ENCODE measurements at places on chromosomes 7 and 10.

DNA sequence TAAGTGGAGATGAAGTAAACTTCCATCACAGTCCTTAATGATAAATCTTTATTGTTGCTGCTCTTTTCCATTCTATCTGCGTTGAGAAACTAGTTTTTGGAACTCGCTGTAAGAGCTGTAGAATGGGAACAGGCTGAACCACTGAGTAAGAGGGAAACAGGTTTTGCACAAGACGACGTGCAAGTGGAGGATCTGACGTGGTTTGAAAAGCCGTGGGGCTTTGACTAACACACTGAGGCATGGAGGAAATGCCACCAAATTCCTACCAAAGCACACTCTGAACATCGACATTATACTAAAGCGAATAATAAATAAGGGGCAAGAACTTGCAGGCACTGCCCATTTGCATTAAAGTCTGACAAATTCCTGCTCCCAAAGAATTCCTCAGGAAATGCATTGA is 160.6 kb downstream of the KLF6 start:
- peak; percentile 43 for DNase-seq

DNA sequence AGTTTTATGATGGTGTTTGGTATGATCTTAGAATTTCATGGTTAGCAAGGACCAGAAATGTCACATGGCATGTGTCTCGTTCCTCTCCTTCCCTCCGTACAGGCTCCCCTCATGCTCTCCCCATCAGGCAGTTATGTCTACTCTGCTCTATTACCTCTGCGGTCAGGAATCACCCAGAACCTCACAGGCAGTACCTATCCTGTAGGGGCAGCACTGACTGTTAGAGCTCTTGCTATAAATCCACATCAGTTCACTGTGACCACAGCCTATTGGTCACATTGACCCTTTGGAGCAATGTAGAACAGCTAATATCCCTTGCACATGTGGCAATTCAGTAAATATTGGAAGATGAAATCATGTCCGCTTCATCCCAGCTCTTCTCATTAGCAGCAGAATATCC is 151.8 kb downstream of the WNT2 start:
- no peak for DNase-seq

- no peak for DNase-seq
Measured at GRCh38 chr7:113143486-113144257, 25.3 kb upstream of the SMIM30 start.

DNA sequence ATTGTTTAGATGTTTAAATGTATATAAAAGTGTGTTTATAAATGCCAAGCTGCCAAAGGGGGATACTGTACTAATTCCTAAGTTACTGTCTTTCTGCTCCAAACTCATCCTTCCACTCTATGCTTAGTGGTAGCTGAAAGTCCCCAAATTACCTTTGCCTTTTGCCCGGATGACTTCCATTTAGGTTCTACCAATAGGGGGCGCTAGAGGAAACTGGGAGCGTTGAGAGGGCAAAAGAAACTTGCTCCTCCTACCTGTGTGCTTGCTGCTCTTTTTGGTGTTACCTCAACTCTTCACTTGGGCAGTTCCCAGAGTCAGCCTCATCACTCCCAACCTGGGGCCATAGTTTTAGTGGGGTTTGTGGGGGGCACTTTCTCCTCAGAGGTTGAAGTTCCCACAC is 5.9 kb upstream of the OR2A25 start:
- no peak for DNase-seq

DNA sequence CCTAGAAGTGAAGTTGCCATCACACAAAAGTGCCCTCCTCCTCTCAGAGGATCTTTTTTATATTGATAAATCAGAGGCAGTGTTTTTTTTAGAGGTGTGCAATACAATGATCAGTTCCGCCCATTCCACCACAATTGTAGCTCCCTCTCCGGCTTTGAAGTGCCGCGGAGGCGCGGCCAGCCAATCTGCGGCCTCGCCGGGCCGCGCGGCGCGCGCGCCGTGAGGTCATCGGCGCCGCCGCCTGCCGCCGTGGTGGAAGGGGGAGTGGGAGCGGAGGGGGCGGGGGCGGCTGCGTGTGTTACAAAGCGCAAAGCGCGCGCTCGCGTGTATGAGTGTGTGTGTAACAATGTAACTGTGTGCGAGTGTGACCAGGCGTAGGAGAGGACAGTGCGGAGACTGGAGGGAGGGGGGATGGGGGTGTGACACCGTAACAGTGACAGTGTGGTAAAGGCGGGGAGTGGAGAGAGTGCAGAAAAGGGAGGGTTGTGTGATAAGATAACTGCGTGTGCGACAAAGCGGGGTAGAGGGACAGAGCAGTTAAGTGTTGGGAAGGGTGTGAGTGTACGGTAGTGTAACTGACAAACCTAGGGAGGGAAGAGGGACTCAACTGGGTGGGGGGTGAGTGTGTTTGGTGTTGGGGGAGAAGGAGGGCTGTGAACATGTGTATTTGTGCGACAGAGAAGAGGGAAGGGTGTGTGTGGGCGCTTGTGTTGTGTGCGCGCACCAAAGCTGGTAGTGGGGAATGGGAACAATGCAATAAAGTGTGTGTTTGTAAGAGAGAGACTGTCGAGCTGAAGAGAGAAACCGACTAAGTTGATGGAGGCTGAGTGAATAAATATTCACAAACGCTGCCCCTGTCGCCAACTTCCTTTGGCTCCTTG is at the start of gene SP8:
Gene SP8, minus strand, starts transcription at position 108 of the 881 bp plus-strand sequence. Its CDS starts 88 bp downstream, at position 20.
- DNase-seq, result peak; percentile 64

GRCh38 chr10:86392723-86393094 is 26.1 kb upstream of the GRID1 start:
- no peak for DNase-seq

GRCh38 chr10:101858723-101859500 is 15.3 kb upstream of the KCNIP2 start:
- no peak for DNase-seq

DNA sequence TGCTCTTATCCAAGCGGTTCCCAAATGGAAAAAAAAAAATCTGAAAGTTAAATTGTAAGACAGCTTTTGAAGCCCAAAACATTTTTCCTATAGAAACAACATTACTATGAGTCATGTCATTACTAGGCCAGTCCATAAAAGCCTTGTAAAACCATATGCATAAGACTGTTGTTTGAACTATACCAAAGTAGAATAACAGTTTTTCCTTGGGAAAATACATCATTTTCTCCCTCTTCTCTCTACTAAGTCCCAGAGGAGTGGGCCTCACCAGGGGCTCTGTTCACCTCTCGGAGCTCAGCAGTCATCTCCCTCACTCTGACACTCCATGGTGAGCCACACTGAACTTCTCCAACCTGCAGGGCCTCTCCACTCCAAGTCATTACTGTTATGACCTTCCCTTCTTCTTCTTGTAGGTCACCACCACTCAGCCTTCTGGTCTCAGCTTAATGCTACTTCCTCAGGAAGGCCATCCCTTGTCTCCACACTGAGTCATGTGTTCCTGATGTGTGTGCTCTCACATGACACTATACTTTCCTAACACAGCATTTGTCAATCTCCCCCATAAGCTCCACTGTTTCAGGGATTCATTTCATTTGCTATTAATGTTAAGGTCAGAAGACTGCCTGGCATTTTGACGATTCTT is 32.5 kb downstream of the ZNF438 start:
- peak; percentile 28 for DNase-seq

- DNase-seq, result peak; percentile 89
Measured at GRCh38 chr7:101856473-101857357, 39.3 kb downstream of the CUX1 start.

DNA sequence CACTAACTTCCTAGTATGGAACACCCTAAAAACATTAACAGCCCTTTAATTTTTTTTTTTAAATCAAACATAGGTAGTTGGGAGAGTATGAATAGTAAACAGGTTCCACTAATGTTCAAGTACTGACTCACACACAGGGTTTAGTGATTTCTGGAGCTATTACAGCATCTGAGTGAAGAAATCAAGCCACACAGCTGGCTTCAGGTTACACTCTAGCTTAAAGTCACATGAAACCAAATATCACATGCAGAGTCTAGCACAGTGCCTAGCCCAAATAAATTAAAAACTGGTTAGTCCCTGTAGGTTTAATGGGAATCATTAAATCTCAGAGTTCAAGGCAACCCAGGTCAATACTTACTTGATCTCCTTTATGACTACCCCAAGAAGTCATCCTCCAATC is 11.6 kb downstream of the PANK1 start:
- no peak for DNase-seq

DNA sequence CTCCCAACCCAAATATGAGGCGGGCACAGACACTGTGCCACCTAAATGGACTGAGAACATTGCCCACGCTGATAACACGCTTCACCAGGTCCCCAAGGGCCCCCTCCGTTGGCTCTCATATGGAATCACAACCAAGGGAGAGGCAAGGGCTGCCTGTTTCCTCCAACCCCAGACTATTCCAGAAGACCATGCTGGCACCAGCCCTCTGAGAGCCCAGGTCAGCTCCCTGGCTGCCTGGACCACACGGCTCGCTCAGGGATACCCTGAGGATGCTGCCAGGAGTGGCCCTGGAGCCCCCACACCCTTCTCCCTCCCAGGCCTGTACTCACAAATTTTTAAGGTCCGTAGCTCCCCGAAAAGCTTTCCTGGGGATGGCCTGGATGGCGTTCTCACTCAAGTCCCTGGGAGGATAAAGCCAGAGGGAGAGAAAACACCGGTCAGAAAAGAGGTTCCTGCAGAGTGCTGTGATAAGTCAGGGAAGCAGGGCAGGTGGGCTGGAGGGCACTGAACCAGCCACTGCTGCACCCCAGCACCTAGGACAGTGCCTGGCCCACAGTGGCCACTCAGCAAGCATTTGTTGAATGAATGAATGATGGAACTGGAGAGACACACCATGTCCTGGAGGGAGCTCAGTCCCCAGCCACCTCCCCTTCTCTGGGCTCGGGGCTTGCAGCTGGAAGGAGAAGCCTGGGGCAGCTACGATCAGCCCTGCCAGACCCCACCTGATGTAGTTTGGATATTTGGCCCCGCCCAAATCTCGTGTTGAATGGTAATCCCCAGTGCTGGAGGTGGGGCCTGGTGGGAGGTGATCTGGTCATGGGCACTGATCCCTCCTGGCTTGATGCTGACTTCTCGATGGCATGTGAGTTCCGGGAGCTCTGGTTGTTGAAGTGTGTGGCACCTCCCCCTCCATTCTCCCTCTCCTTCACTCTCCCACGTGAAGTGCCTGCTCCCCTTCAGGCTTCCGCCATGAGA is 119.8 kb downstream of the SLIT1 start:
- DNase-seq, result no peak

GRCh38 chr7:81186691-81187090 is 267.8 kb upstream of the SEMA3C start:
- DNase-seq, result no peak

DNA sequence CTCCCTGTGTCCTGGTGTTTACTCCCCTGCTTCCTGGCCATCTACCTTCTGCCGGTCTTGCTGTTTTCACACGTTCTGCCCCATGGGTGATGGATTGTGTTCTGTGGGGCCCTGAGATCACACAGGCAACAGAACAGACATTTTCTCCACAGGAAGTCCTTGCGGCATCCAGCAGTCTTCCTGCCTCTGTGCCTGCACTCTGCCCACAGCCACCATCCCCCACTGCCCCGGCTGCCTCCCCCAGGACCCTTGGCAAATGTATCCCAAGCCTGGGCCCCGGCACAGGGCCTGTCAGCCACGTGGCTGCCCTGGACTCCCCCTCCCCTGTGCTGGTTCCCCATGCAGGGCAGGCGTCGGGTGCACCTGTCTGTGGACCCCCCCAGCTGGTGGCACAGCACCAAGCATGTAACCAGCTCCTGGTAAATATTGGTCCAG is 184.2 kb downstream of the WDR37 start:
- no peak for DNase-seq

DNA sequence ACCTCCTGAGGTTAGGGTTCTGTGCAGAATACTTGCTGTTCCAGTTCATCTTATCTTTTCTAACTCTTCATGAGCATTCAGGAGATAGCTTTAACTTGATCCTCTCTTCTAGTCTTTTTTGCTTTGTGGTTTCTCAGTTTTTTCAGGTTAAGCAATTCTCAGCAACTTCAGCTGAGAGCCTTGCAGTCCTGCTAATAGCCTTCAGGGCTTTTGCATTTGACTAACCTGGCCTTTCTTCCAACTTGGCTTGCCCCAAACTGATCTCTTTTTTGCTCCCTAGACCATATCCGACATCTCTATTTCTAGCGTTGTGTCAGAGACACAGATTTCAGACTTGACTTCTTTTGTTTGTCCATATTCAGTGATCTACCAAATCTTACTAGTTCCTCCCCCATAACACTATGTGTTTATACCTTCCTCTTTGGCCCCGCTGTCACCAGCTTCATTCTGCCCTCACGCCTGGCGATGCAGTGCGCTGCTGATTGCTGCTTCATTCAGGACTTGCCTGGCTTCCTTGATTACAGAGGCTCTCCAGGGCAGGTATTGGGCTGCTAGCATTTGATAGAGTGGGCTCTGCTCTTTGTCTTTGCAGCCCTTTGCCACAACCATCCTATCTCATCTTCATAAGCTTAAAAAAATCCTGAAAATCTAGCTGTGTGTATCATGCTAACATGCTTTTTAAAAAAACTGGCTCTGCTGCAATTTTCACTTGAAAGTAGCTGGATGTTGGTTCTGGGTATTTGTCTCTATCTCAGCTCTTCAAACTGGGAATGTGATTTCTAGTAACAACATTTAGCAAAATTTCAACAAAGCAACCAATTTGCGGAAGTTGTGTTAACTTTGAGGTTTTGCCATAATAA is 9.6 kb downstream of the CUL1 start:
- DNase-seq, result no peak

DNA sequence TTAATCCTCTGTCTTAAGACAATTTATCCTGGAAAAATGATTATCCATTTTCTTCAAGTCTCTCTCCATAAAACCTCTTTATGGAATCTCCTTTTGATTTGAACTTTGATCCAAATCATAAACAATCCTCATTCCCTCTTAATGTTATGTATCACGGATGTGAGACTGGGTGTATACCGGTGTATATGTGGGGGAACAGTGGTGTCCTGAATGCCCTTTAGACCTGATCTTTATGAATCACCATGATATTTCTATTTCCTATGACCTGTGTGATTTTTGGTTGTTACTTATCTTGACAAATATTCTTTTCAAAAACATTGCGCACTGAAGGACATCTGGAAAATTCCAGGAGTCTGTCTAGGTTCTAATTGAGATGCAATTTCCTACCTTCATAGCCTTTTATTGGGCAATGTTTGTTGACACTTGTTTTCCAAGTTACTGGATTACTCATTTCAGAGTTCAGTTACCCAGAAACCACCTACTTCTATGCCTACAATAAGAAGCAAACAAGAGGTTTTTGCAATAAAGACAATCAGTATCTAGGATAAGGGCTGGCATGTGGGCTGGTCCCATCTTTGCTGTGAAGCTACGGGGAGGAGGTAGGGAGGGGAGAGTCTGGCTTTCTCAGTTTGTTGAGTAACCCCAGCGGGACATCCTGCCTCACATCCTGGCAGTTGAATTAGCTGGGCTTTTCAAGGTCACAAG is 190.4 kb downstream of the CTTNBP2 start:
- DNase-seq, result no peak

DNA sequence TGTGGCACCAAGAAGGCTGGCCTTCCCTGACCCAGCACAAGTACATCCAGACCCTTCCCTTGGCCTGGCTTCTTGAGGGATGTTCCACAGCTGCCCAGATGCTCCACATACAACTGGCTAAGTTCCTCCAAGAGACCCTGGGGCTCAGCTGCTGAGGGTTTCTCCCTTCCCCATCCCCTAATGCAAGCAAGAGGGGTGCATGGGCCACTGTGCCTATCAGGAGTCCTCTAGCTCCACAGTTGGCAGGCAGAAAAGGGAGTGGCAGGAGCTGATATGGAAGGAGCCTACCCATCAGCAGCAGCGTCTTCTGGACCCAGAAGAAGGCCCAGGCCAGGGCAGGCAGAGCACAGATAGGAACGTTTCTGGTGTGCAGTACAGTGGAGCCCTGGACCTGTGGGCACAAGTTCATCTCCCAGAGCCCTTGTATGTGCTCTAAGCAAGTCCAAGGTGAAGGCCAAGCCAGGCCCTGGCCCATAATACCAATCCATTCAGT is 26.2 kb downstream of the VSIR start:
- no peak for DNase-seq

GRCh38 chr10:125555743-125556142 is 127.2 kb downstream of the TEX36 start:
- no peak for DNase-seq

All from activated CD4-positive, alpha-beta T cell treated with anti-CD3 and anti-CD28 coated beads for 36 hours (primary cell).